ENCODE measurements at places on chromosomes 6 and 20.

GRCh38 chr6:65924411-65924810, 217.4 kb upstream of the EYS start:
- no peak overlapping the region for H3K4me3 ChIP-seq
- H3K36me3 ChIP-seq: no peaks in the 10 kb centered on the region
- H3K27me3 ChIP-seq: no peaks in the 10 kb centered on the region
- H3K4me1 ChIP-seq: no peaks in the 10 kb centered on the region

- peak overlapping the region; percentile 25 for H3K4me3 ChIP-seq
- no peaks in the 10 kb centered on the region for H3K27me3 ChIP-seq
- DNase-seq: no peak
- H3K27ac ChIP-seq: peak overlapping the region; percentile 79
- H3K4me1 ChIP-seq: peaks cover 20% of the 10 kb centered on the region
Observed at GRCh38 chr6:135162678-135163439, 18.2 kb upstream of the MYB start.

DNA sequence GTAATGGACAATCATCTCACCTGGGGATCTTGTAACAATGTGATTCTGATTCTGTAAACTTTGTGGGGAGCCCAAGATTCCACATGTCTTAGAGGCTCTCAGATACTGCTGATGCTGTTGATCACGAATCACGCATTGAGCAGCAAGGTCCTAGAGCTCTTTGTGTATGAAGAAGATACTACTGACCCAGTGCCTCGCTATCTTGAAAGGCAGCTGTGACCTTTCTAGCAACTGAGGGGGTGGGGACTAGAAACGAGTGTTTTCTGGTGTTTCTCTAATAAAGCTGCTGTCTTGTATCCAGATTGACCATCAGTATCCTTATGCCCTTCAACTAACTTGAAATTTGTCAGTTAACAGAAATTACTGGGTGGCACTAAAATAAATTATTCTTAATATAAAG, 142.9 kb downstream of the MTHFD1L start:
- no peaks in the 10 kb centered on the region for H3K27me3 ChIP-seq
- DNase-seq: no peak
- H3K27ac ChIP-seq: no peak overlapping the region
- peaks cover 20% of the 10 kb centered on the region for H3K36me3 ChIP-seq
- no peaks in the 10 kb centered on the region for H3K4me1 ChIP-seq

GRCh38 chr6:24991810-24992467, 56.2 kb upstream of the RIPOR2 start:
- H3K4me3 ChIP-seq: peak overlapping the region; percentile 55
- peaks cover 65% of the 10 kb centered on the region for H3K36me3 ChIP-seq
- DNase-seq: peak; percentile 25
- peak overlapping the region; percentile 74 for H3K27ac ChIP-seq
- H3K4me1 ChIP-seq: peaks cover 83% of the 10 kb centered on the region
